Vagina (tissue), 2 donors: ENCODE measurements at places on chromosomes 5 and 9.

DNA sequence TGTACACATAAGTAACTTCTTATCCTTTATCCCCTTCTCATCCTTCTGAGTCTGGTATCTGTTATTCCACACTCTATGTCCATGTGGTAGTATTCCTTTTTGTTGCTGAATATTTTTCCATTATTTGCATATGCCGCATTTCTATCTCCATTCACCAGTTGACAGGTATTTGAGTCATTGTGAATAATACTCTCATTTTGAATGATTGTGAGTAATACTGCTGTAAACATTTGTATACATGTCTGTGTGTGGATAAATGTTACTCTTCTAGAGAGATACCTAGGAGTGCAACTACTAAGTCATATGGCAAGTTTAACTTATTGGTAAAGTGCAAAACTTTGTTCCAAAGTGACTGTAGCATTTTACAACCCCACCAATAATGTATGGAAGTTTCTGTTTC is 15.6 kb downstream of the RIC1 start:
- no peak for DNase-seq

DNA sequence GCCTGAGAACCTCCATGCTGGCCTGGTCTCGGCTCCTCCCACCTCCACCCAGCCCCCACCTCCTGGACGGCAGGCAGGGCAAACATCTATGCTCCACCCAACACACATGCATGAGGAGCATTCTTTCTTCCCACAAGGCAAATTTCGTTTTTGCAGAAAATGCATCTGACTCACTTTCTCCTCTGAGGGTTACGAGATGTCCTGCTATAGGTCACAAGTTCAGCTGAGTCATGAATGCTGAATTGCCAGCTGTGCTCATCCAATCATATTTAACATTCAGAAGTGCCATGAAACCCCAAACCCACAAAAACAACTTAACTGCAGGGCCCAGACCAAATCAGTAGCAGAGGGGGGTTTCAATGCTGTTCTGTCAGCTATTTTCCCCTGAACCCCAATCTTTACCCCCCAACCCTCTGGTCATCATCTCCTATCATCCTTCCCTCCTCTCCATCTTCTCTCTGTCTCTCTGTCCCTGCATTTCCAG is 39.0 kb upstream of the OSMR start:
- DNase-seq = no peak

GRCh38 chr5:58454025-58454424 is 5.9 kb downstream of the PLK2 start:
- DNase-seq = no peak

DNA sequence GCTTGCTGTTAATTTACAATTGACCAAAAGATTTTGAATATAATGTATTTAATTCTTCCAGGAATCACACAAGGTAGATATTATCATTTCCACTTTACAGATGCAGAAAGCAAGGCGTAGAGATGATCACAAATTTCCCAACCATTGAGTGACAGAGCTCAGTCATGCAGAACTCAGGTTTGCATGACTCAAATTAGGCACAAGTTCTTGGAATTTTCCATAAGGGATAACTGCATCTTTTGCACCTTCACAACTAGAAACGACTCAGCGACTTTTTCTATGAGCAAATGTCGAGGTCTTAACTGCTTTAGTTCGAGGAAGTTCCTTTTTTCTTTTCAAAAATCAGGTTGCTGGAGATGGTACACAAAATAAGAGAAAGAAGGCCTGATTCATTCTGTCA is 265.5 kb upstream of the PAPPA start:
- DNase-seq = no peak

DNA sequence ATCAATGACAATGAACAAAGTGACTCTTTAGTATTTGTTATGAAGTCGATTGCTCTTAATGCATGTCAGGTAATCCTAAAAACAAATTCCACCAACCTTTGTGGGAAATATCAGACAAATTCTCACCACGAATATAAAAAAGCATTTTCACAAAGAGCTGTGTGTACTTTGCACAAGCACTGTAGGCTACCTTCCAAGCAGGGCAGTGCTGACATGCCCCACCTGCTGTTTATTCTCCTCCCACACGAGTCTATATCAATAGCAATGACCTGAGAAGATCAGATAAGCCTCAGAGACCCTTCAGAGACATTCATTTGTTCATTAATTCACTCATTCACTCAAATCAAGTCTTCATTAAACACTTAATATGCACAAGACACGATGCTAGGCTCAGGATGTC is 469.1 kb downstream of the ZSWIM6 start:
- DNase-seq = no peak

- DNase-seq = no peak
Measured at GRCh38 chr5:8984386-8984785, 561.5 kb downstream of the SEMA5A start.

GRCh38 chr5:123937230-123937629 is 425.3 kb downstream of the CSNK1G3 start:
- DNase-seq = no peak

- DNase-seq = no peak
Measured at GRCh38 chr9:129752900-129753729, at the start of gene PTGES. TSS of gene PTGES (minus strand) at chr9:129753042. CDS start at chr9:129753012, 30 bp downstream.

- DNase-seq = no peak
Measured at GRCh38 chr5:100424787-100425186, 110.4 kb upstream of the FAM174A start.

GRCh38 chr5:129377504-129377903 is 82.6 kb upstream of the ADAMTS19 start:
- no peak for DNase-seq

DNA sequence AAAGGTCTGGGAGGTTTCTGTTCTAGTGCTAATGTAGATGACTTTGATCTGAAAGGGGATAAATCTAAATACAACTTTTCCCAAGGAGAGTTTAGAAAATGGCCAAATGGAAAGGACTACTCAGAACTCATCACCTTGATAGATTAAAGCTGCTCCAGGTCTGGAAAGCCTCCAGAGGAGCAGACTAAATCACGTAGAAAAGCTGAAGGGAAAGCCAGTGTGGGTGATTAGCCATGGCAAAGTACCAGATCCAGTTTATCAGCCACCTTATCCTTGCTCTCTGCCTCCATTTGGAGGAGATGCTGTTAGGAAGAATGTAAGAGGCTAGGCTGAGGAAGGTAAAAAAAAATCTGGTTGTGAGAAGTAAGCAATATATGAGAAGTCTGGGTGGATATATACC is 120.7 kb upstream of the RAI14 start:
- no peak for DNase-seq

GRCh38 chr5:75707911-75708509 is 9.2 kb downstream of the POC5 start:
- DNase-seq = no peak
